ENCODE measurements at places on chromosomes 5 and 9.

- DNase-seq = no peak
Measured at GRCh38 chr5:132298298-132299212, 4.4 kb downstream of the SLC22A4 start.

DNA sequence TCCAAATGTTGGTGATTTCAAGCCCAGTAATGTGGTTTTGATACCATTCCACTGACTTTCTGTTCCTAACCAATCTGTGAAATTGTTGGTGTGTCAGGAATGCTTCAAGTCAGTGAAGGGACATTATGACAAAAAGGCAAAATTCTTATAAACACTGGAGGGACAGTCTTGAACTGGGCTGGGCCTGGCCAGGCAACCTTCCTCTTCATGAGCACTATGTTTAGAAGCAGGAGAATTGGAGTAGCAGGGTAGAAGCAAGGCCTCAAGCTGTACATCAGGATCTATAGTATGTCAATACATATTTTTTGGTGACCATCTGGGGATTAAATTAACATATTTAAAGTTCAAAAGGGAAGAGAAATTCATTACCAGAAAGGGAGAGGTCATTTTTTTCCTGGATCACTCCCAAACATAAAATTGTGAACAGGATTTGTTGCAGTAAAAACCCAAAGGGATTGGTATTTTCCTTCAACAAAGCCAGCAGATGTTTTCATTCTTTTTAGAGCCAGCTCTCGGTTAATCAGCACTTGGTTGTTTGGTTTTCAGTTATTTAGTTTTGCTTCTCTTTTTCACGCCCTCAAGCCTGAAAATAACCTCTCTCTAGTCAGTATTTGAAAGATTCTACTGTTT lies 77.9 kb upstream of the PIK3R1 start:
- DNase-seq = no peak

GRCh38 chr5:131276072-131276471 lies 12.2 kb downstream of the CDC42SE2 start:
- DNase-seq = no peak

- DNase-seq = no peak
Measured at GRCh38 chr5:126334760-126335159, 88.4 kb upstream of the GRAMD2B start.

- DNase-seq = no peak
Measured at GRCh38 chr5:159067201-159067600, 32.5 kb downstream of the EBF1 start.

DNA sequence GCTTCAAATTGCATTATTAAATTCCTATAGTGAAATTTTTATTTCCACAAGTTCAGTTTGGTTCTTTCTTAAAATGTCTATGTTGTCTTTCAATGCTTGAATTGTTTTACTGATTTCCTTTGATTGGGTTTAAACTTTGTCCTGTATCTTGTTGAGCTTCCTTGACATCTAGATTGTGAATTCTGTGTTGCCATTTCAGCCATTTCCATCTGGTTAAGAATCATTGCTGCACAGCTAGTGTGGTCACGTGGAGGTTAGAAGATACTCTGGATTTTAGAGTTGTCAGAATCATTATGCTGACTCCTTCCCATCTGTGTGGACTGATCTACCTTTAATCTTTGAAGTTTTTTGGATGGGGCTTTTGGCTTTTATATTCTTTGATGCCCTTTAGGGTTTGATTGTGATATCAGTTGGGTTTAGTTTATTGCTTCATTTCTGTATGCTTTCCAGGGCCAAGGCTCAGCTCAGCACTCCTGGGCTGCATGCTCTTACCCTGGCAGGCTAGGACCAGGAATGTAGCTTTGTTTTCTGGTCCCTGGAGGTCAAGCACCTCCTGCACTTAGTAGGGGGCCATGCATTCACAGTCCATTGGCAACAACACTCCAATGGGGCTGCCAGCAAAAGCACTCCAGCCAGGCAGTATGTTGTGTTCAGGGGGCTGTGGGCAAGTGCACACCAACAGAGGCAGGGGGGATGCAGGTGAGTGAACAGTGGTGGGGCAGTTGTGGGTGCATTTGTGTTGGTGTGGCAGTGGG lies 141.4 kb downstream of the PRR16 start:
- DNase-seq = no peak

- DNase-seq = no peak
Measured at GRCh38 chr9:98287384-98287783, 31.9 kb upstream of the TBC1D2 start.

DNA sequence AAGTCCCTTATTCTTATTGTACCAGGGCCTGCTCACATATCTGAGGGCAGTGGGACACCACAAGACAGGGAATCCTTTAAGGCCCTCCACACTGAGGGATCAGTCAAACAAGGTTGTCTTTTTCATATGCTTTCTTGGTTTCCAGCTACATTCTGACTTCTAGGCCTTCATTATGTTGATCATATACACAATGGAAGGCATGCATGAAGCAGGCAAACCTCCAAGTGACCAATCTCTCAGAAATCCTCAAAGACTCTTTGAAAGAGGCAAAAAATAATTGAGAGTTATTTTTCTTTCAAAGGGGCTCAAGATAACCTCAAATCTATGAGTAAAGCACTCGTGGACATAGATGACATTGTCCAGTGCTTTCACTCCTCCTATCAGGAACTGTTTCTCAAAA lies 1195.9 kb upstream of the ACO1 start:
- no peak for DNase-seq

Measured in stimulated activated CD8-positive, alpha-beta memory T cell treated with anti-CD3 and anti-CD28 coated beads, Interleukin-2, amount 100 ng/mL, for 1 hour (primary cell).